ENCODE measurements at places on chromosomes 3 and 15. TPM values are rescaled to one million over a fixed set of nuclear protein-coding genes. Genes with fewer than 3 reads are reported as not detected.
A peak's percentile ranks its signal among the peaks of the same experiment; 100 is the strongest.

GRCh38 chr15:44069489-44069888, 125.6 kb downstream of the FRMD5 start:
- no peak for DNase-seq

DNA sequence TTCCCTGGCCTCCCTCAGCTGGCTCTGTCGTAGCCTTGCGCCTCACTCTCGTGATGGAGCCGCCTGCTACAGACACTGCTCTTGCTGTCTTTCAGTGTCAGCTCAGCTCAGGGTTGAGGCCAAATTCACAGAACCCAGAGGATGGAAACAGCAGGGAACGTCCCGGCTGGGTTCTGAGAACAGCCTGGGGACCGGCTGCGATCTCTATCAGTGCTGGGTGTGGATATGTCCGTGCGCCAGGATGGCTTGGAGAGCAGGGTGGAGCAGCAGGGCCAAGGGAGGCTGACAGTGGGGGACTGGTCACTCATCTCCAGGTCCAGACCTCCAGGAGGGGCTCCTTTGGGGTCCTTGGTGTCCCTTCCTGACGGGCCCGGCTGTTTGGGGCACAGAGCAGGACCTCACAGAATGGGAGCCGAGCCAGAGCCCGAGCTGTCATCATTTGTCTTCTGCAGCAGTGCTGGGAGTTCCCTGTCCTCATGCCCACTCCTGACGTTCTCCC, 18.4 kb downstream of the KLF15 start:
- no peak for DNase-seq

DNA sequence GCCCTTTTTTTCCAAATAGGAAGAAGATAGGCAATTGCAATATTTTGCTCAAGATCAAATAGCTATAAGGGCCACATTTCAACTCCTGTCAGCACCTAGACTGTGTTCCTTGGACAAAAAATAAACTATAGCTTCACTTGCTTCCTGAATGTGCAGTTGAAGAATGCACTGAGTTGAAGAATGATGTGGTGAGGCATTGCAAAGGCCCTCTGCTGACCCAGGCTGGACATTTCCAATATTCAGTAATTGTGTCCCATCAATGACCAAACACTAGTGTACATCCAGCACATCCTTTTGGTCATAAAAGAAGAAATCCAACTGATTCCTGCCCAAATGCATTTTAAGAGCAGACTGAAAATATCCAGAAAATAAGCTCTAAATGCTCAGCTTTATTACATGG, 424.8 kb upstream of the TGFBR2 start:
- no peak for DNase-seq

- peak; percentile 10 for DNase-seq
Measured at GRCh38 chr15:85589851-85590250, 204.9 kb downstream of the KLHL25 start.

Gene GPR27
- total RNA-seq, result not detected
